Stimulated activated CD4-positive, alpha-beta T cell treated with anti-CD3 and anti-CD28 coated beads, Interleukin-15, amount 100 ng/mL, for 48 hours (primary cell): ENCODE measurements at places on chromosomes 7 and 10.

GRCh38 chr7:1380231-1380815 is 78.9 kb downstream of the MICALL2 start:
- no peak for DNase-seq

DNA sequence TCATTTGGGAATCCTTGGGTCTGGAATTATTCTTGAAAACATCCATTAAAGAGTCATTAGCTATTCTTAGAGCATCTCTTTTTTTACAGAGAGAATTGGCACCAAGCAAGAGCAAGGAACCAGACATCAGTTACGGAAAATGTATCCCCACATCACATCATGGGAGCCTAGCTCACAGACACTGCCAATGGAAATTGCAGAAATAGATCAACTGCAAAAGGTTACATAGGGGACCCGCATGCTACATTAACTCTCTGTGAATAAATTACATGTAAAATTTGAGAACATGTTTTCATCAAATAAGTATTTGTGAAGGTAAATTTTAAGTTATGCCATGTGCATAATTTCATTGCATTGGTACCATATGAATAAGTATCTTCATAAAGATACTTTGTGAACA is 224.8 kb downstream of the ZNF248 start:
- no peak for DNase-seq

- DNase-seq, result no peak
Observed at GRCh38 chr10:27531336-27531847, 27.3 kb downstream of the RAB18 start.

DNA sequence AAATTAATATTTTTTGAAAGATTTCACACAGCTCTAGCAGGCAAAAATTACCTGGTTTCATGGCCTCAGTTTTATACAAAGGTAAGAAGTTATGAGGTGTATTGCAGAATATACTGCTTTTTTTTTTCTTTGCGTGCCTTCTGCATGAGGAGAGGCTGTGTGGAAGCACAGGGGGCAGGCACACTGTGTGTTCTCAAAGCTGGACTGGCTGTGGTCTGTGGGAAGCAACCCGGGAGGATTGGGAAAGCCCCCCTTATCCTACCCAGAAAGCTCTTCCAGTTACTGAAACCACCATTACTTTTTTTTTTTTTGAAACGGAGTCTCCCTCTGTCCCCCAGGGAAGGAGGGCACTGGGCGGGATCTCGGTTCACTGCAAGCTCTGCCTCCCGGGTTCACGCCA is 25.0 kb downstream of the ADARB2 start:
- DNase-seq, result no peak

DNA sequence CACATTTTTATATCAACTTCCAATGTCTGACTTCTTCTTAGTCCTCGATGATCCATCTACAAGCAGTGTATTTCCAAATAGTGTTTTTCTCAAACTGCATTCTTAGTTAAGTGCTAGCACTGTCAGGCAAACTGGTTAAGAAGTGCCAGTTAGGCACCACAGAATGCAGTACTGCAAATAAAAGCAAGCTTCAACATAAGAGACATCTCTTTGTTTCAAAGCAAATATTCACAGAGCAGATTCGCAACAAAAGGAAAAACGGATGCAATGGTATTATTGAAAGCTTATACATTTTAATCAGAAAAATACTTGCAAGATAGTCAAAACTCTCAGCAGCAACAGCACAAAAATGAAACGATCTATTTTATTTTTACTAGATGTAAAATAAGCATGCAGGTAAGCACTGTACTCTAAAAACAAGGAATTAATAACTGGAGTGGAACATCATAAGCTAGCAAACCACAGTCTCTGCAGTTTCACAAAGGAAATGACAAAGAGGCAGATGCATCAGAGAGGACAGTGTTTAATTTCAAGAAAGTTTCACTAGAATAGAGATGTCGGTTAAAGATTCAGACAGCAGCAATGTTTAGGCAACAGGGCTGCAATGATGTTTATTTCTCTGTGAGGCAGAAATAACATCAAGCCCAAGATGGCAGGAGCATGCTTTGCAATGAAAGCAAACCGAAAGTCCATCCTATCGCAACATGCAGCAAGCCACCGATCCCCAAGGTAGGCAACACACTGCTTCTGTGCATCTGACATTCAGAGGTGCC is 82.0 kb downstream of the FGFR2 start:
- no peak for DNase-seq

DNA sequence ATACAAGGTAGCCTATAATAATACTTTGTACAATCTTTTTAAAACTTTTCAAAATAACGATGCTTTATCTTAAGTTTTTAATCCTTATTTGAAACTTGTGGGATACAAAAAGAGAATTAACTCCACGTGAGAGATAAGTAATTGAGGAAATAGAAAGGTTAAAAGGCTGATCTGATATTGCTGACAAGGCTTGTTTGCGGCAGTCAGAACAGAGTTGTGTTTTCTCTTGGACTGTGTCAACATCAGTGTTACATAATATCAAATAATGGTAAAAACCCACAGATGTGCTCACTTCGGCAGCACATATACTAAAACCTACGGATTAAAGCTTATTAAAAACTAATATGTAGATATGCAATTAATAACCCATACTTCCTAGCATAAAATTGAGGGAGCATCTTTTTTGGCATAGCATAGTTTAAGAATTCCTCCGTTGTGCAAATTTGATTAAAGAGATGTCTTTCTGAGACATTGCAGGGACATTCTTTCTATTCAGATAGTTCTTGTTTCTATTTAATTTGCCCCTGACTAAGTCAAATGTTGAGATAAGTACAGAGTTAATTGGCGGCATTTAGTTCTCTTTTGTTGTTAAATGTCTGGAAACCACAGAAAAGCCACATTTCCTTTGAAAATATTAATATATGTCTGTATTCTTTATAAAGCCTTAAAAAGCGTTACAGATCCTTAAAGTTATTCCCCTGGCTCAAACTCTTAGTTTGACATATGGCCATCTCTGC is 63.3 kb downstream of the FAM185A start:
- DNase-seq, result no peak

DNA sequence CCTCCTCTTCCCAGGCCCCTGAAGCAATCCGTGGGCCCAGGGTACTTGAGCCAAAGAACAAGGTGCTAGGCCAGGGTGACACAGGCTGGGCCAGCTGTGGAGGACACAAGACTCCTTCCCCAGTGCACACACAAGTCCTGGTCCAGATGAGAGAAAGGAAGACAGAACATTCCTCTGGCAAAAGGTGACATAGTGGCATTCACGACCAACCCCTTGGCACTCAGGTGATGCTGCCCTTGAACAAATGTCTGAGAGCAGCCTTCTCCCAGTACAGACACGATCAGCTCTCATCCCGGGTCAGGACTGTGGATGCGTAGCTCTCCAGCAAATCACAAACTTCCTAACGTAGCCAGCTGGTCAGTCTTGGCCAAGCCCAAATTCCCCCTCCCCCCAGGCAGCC is 118.5 kb downstream of the OAT start:
- DNase-seq, result no peak

DNA sequence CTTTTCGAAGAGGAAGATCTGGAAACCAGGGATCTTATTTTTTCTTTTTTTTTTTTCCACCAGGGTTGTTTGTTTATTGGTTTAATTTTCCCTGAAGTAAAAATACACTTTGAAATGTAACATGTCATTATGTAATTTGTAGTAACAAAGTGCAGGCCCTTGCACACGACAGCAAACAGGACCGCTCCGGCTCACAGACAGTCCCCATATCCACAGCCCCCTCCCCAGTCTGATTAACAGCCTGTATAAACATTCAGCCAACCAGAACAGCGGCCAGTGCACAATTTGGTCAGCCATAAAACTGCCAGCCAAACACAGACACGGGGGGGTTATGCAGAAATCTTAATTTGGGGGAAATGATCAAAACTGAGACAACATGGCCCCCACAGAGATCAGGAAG is 431.6 kb upstream of the NPVF start:
- no peak for DNase-seq

GRCh38 chr7:112799448-112800120 is 9.4 kb upstream of the TMEM168 start:
- DNase-seq, result no peak

DNA sequence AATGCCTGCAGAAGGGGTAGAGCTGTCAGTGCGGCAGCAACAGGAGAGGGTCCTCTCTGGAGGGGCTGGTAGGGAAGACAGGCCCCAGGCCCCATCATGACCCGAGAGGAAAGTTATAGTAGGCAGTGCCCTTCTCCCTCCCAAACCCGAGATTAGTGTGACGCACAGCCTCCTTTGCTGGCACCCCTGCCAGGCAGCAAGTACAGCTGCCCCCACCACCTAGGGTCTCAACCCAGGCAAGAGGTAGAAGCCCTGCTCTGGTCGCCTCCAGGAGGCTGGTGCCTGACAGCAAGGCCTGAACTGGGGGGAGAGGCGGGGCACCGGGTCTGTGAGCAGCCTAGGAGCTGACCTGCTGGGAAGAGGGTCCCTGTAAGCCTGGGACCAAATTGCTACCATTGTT is 15.5 kb downstream of the LOXL4 start:
- no peak for DNase-seq

- peak; percentile 14 for DNase-seq
Observed at GRCh38 chr10:14382022-14382421, 51.3 kb upstream of the FRMD4A start.

GRCh38 chr7:128796327-128796726 is 4.6 kb downstream of the CCDC136 start:
- no peak for DNase-seq

GRCh38 chr10:109427411-109427810 is 495.9 kb downstream of the XPNPEP1 start:
- DNase-seq, result no peak

DNA sequence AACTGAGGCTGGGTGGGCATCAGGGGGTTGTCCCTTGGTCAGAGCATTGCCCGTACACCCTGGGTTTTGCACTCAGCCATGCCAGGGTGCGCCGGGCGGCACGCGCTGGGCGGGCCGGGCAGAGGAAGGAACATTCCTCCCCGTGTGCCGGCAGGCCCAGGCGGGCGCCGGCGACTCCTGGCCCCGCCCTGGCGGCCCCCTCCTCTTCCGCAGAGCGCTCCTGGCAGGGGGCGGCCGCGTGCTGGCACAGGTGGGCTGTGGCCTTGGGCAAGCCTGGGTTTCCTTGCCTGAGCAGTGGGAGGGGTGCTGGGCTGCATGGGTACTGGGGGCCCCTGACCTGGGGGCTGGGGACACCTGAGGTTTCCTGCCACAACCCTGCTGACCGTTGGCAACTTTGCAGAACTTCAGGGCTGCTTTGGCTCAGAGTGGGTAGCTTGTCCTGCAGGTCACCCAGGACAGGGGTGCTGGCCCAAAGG is 3.9 kb downstream of the LFNG start:
- DNase-seq, result no peak

GRCh38 chr10:62224606-62225005 is 44.0 kb downstream of the RTKN2 start:
- no peak for DNase-seq
